Activated CD8-positive, alpha-beta T cell treated with anti-CD3 and anti-CD28 coated beads, Interleukin-2, amount 10 ng/mL, durations not matched to agents 7 days and 5 days (primary cell): ENCODE measurements at places on chromosomes 4 and X.

GRCh38 chr4:182760551-182761043 lies 156.6 kb downstream of the DCTD start:
- no peak for DNase-seq

DNA sequence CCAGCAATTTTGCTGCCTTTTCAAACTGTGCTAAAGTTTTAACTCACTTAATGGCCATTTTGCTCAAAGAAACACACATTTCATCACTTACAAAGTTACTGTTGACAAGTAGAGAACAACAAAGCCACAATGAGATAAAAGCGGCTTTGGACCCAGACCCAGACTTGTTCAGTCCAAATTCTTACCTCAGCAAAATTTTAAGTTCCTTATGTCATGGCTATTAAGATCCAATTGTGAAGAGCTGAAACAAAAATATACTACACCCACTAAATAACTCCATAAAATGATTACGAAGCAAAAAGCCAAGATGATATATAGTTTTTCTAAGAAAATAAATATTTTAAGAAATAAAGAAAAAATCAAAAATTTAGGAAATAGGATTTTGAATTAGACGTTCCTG lies 137.0 kb upstream of the INPP4B start:
- no peak for DNase-seq

DNA sequence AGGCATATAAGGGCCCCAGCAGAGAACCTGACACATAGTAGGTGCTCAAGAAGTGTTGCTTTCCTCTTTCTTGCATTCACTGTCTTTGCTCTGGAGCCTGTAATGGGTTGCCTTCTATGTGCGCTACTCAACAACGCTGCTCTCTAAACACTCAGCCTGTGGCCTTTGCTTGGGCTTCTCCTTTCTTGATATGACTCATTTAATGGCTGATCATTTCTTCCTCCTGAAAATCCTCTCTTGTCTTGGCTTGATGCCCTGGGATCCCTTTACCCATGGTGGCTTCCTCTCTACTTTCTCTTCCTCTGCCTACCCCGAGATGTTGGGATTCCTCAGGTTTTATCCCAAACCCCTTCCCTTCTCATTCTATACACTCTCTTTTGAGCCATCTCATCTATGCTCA lies 19.9 kb upstream of the PJA1 start:
- no peak for DNase-seq

DNA sequence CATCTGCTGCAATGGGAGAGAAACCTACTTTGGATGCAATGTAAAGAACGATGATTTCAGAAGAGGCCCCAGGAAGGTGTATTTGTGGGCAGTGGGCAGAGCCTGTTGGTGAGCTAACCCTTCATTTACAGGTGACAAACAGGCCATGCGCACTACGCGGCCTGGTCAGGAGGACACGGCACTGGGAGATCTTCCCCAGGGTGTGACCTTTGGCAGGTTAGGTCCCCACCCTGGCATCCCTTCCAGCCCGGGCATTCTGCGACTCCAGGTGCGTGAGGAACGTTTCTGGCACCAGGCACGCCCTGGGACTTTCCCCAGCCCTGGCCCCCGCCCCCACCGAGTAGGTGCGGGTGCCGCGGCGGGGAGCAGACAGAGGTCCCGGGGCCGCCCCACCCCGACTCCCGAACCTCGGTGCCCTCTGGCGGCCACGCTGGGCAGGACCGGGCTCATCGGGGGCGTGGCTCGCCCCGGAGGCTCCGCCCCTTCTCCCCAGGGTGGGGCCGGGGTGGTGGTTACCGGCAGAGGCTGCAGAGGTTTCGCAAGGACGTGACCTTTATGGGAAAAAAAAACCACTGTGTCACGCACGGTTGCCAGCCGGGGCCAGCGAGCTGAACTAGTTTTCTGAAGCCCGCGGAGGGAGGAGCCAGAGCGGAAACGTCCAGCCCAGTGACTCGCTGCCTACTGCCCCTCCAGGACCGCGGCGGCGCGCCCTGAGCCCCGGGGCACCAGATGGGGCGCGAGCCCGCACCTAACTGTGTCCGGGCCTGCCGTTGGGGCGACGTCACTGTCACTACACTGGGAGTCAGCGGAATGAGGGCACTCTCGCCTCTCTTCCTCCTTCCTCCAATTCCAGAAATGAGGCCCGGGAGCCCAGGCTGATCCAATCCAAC lies 5.0 kb upstream of the NYX start:
- DNase-seq = peak; percentile 87

GRCh38 chr4:77576351-77576750 lies 29.3 kb upstream of the CXCL13 start:
- no peak for DNase-seq

DNA sequence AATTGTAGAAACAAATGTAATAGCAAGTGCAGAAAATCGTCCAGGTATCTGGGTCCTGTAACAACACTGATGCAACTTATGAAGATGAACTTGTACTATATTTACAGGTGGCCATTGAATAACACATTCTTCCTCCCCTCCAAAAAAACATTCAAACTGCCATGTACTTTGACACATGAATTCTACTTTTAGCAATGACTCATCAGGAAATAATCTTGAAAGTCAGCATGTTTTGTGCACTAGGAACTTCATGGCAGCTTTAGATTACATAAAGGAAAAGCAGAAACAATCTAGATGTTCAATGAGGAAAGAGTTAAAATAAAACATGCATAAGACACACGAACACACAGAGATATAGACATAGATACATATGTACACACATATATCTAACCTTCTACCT lies 2.5 kb downstream of the PABPC1L2A start:
- DNase-seq = no peak

DNA sequence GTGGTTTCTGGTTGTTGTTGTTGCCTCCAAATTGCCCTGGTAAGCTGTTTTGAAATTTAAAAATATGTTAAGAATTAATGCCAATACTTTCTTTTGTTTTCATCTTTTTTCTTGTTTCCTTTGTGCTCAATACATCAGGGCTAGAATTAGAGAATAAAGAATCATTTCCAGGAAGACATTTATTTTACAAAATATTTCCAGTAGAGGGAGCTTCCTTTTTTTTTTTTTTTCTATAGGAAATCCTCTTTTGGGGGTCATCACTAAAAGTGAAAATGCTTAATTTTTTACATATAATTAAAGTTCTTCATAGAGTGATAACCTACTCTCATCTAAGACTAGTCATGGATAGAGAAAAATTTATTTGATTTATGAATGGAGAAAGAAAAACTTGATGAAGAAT lies 2.4 kb downstream of the GLRA3 start:
- DNase-seq = no peak

- no peak for DNase-seq
Observed at GRCh38 chrX:25442499-25442898, 426.7 kb upstream of the ARX start.

- no peak for DNase-seq
Observed at GRCh38 chr4:5052204-5052702, 973 bp downstream of the STK32B start.
